ENCODE measurements at places on chromosomes 16 and 17. TPM values are rescaled to one million over a fixed set of nuclear protein-coding genes. Genes with fewer than 3 reads are reported as not detected.

TEKT3 gene
- not detected for total RNA-seq

ATP2A1 gene
- total RNA-seq, result 0.13 TPM

COX6A2 gene
- total RNA-seq, result not detected

IGSF6 gene
- 0.26 TPM for total RNA-seq

KRT34 gene
- 0.53 TPM for total RNA-seq

SLC13A2 gene
- not detected for total RNA-seq

CES5A gene
- total RNA-seq, result not detected

MT4 gene
- total RNA-seq, result not detected

DGKE gene
- total RNA-seq, result 5.1 TPM
